ENCODE measurements at places on chromosomes 7 and 10. TPM values are rescaled to one million over a fixed set of nuclear protein-coding genes. Genes with fewer than 3 reads are reported as not detected.

GRCh38 chr7:30757342-30757692 lies 5.4 kb downstream of the INMT start:
- DNase-seq, result no peak

The FAM241B gene
- 1.2 TPM for polyA plus RNA-seq

The ENO4 gene
- polyA plus RNA-seq, result 0.06 TPM

The SH2B2 gene
- 1.7 TPM for polyA plus RNA-seq

- DNase-seq, result no peak
These were observed 125.6 kb downstream of the CALN1 start for GRCh38 chr7:72286519-72286918.

DNA sequence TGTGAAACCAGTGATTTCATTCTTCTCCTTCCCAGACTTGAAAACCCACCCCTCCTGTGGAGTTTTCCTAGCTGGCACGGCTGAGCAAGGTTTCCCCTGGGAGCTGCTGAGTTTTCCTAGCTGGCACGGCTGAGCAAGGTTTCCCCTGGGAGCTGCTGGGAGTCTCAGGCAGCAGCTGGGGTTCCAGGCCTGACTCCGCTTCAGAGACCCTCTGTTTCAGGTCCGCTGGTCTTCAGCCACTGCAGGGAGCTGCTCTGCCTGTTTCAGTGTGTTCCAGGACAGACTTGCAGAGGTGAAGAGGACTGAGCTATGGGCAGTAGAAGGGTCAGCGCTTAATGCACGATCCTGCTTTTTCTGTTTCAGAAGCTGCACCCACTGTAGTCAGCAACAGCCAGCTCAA lies 104.9 kb downstream of the XRCC2 start:
- DNase-seq, result no peak

DNA sequence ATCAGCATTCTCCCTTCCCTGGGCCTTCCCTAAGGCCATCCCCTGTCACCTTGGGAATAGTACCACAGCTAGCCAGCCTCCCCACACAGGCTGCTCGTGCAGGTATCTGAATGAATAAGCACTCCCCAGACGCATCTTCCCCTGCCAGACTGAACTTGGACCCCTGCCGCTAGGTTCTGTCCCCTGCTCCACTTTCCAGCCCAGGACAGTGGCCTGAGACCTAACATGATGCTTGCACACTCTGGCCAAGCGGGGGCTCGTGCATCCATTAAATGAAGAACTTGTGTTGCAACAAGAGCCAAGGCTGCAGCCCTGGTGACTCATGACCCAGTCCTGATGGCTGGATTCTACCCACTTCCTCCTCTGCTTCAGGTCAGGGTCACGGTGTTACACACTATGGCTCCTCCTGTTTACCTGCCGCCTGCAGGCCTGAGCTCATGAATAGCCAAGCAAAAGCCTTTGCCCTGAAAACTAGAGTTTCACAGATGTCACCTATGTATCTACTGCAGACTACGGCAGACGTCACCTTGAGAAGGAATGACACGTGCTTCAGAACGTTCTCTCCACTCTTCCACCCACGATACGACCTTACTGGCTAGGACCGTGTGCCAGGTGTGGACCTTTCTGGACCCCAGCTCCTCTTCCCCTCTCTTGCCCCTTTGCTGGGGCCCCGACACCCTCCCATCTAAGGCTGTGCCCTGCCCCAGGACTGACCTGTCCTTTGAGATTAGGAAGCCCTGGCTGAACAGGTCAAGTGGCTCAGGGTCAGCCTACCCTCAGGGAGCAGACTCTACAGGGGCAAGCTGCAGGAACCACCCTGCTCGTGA lies 6.5 kb downstream of the ASB13 start:
- peak; percentile 79 for DNase-seq

GRCh38 chr7:139133335-139134139 lies 24.0 kb upstream of the ZC3HAV1 start:
- DNase-seq, result peak; percentile 86

The PODXL gene
- polyA plus RNA-seq, result 3.8 TPM

GRCh38 chr10:21032587-21033319 lies 135.6 kb upstream of the NEBL start:
- no peak for DNase-seq

- no peak for DNase-seq
These were observed 55.6 kb upstream of the DOCK1 start for GRCh38 chr10:126849646-126850045.

GRCh38 chr7:99309111-99309510 lies 16.6 kb upstream of the ARPC1A start:
- DNase-seq, result no peak

DNA sequence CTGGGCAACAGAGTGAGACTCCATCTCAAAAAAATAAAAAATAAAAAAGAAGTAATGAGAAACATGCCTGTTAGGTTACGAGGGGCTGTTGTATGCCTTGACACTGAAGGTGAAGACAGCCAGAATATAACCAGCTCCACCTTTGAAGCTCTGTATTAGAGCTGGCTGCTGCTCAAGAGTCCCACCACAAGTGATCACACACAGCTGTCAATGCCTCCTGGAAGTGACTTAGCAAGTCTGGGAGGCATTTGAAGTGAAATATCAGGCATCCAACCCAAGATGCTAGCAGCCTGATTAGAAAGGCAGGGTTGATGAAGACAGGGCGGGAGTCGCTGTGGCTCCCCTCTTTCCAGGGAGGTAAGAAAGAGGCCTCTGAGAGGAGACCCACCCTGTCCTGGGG lies 34.1 kb upstream of the INPP5F start:
- DNase-seq, result no peak

DNA sequence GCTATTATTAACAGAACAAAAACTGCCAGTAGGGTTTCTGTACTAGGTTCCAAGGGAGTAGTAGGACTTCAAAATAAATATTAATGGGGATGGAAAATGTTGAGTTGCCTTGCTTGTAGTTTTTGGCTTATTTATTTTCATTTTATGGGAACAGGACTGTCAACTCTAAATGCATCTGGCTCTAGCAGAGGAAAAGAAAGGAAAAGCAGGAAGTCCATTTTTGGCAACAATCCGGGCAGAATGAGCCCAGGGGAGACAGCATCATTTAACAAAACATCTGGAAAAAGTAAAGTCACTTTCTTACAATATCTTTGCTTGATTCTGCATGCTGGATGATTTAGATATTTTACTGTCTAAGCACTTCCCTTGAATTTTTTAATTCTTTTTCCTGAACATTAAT lies 69.4 kb downstream of the NOC3L start:
- DNase-seq, result no peak

The MYH16 gene
- polyA plus RNA-seq, result 0.03 TPM

- no peak for DNase-seq
These were observed 55.5 kb upstream of the SYPL1 start for GRCh38 chr7:106167439-106168136.

GRCh38 chr7:70698219-70698832 lies 433.6 kb upstream of the GALNT17 start:
- DNase-seq, result peak; percentile 73

GRCh38 chr7:30466266-30466665 lies 12.3 kb downstream of the NOD1 start:
- no peak for DNase-seq

DNA sequence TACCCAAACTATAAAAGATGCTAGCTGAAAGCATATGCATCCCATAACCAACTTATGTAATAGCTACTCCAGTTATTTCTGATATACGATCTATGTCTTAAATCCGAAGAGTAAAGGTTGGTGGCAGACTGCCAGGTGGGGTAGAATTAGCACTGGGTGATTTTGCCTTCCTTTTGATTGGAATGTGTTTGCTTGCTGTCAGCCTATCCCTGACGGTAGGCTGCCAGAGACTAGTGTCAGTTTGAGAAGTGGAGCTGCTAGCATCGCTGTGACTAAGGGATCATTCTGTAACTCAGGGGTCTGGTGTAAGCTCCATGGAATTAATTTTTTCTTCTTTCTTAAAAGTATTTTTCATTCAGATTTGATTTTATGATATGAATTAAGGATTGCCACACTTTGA lies 9.5 kb upstream of the SEM1 start:
- no peak for DNase-seq

- no peak for DNase-seq
These were observed 93.7 kb downstream of the MYL10 start for GRCh38 chr7:101535351-101535751.

The CYP3A4 gene
- not detected for polyA plus RNA-seq

DNA sequence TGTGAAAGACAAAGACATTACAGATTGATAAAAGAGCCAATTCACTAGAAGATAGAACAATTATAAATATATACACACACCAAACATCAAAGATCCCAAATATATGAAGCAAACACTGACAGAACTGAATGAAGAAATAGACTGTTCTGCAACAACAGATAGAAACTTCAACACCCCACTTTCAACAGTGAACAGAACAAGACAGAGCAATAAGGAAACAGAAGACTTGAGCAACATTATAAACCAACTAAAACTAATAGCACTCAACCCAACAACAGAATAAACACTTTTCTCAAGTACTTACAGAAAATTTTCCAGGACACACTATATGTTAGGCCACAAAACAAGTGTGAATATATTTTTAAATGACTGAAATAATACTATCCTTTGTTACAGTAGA lies 10.9 kb downstream of the CDCA7L start:
- no peak for DNase-seq

The UNCX gene
- polyA plus RNA-seq, result not detected

DNA sequence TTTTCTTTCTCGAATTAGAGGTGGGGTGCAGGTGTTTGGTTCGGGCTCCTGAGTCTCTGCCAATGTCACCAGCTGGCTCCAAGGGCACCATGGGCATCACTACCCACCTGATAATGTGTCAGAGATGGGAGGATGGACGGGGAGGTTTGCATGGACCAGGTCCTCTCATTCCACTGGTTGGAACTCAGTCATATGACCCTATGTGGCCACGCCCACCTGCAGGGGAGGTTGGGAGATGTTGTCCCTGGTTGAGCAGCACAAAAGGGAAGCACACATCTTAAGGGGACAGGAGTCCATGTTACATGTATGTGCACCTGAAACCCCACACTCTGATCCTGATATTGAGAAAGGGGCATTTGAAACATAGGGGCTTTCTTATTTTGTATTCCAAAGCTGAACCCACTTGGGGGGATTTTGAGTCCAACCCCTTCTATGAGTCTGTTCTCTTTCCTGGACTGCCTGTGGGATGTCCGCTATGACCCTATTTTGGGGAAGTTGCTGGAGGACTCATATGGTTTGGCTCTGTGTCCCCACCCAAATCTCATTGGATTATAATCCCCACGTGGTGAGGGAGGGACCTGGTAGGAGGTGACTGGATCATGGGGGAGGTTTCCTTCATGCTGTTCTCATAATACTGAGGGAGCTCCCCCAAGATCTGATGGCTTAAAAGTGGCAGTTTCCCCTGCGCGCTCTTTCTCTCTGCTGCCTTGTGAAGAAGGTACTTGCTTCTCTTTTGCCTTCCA lies 66.9 kb upstream of the BAIAP2L1 start:
- no peak for DNase-seq

The ATOH7 gene
- polyA plus RNA-seq, result not detected

The DLX6 gene
- polyA plus RNA-seq, result not detected

DNA sequence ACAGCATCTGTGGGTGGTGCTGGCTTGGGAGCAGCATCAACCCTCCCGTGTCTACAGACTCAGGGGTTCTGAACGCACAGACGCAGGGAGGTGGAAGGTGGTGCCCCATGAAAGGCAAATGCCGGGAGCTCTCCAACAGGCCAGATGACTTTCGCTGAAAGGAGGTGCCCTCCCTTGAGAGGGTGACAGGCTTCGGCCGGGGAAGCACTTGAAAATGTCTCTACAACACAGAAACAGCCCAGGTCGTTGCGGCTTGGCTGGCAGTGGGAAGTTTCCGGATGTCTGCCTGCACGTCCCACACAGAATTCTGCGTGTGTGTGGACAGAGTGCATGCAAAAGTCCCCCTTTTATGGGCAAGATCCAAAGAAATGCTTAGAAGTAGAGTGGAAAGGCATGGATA lies 239.6 kb downstream of the SKAP2 start:
- DNase-seq, result no peak

DNA sequence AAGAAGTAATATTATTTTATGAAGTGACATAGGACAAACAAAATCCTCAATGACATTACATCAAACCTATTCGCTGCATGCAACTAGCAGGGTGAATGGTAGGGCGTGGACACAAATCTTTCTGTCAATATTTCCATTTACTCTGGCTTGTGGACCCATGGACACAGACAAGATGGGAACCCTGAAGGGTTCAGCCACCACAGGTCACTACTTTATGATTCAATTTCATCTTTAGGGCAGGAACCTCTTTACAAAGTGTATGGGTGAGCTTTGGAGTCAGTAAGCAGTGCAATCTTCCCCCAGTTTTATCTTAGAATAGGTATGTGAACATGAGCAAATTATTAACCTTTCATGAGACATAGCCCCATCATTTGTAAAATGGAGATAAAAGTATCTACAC lies 982.4 kb upstream of the LRRTM3 start:
- no peak for DNase-seq

- DNase-seq, result no peak
These were observed 31.0 kb upstream of the WNT16 start for GRCh38 chr7:121297843-121298242.

DNA sequence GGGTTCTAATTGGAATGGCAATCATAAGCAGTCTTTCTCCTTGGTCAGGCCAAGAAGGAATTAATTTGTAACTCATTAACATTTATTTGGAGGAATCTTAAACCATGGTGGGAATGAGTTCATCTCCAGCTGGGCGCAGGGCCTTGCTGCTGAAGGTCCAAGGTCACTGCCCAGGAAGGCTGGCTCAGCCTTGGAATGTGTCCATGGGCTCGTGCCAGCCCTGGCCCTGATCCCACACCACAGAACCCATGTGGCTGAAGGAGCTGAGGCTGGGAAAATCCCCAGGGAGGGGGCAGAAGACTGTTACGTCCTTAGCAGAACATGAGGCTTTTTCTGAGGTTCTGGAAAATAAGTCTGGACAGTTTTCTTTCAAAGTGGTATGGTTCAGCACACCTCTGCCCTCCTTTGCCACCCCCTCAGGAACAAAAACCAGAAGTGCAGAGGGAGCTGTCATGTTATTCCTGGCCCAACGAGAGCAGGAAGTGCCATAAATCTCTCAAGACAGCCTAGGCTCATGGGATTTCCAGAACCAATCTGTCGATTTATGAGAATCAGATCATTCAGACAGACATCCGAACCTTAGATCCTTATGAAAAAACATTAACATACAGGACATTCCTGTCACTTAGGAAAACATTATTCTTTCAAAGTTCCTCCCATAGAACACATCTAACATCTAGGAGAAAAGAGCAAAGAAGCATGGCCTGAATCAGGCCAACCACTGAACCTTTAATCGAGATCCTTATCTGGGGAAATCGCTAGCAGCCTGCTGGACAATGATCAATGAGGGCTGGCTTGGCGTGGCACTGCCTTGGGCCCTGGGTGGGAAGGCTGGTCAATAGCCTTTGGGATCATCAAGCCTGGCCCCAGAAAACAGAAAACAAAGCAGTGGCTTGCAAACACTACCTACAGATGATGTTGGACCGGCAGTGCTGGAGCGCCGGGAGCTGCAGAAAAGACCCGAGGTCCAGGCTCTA lies 134.3 kb downstream of the TAX1BP1 start:
- peak; percentile 19 for DNase-seq

The CADPS2 gene
- 0.10 TPM for polyA plus RNA-seq

- no peak for DNase-seq
These were observed 503.9 kb downstream of the PTPRN2 start for GRCh38 chr7:158083526-158084310.

DNA sequence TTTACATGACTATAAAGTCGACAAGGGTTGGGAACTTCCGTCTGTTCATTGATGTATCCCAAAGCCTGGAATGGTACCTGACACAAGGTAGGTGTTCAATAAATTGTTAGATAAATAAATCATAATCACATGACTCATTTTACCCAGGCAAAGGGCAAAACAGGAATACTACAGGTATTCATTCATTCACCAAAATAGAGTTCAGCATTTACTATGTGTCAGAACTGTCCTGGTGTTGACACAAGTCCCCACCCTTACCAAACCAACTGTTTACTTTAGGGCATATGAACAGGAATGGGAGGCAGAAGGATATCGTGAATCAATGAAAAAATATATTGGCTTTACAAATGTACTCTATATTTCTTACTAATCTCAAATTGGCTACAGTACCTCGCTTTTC lies 666 bp upstream of the YAE1 start:
- no peak for DNase-seq

The PKD2L1 gene
- polyA plus RNA-seq, result not detected

Data from IMR-90 (cell line).